T-helper 9 cell (primary cell): ENCODE measurements at places on chromosomes 4 and X.

- DNase-seq = no peak
These were observed 72.2 kb downstream of the FAM184B start for GRCh38 chr4:17708992-17709762.

GRCh38 chr4:152074573-152074972, 313.8 kb upstream of the GATB start:
- no peak for DNase-seq

- no peak for DNase-seq
These were observed 411.1 kb downstream of the TRIML1 start for GRCh38 chr4:188550296-188550695.

DNA sequence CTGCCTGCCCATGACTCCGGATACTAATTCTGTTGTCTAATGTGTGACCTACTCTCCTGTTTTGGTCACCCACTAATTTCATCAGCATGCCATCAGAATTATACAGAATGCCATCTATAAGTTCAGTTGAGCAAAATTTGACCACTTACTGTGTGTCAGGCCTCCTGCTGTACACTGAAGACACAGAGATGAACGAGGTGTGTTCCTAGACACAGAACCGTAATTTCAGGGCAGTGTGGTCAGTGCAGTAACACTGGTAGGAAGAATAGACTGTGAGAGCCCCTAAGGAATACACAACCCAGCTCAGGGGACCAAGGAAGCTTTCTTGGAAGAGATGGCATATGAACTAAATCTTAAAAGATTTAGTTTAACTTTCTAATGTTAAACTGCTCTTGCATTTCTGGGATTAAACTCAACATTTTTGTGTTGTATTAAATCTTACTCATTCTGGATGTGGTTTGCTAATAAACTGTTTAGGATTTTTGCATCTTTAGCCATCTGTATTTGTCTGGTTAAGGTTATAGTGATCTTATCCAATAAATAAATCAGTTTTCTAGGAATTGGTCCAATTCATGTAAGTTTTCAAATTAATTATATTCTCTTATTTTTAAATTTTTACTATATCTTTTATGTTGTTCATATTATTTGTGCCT, 34.3 kb downstream of the KANTR start:
- DNase-seq = no peak

DNA sequence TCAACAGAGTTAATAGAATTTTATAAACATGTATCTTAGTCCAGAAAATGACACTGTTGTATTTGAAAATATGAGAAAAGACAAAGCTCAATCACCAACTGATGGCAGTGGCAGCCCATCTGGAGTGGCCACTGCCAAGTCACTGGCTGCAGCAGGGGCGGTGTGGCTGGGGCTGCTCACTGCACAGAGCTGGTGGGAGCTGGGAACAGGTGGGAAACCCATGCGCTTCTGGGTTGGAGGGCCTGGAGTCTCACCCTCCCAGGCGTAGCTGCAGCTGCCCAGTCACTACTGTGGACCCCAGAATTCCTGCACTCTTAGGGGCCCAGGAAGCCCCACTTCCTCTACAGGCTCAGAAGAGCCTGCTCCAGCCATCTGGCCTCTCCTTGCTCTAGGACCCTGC, 251.8 kb upstream of the NDST4 start:
- DNase-seq = no peak

DNA sequence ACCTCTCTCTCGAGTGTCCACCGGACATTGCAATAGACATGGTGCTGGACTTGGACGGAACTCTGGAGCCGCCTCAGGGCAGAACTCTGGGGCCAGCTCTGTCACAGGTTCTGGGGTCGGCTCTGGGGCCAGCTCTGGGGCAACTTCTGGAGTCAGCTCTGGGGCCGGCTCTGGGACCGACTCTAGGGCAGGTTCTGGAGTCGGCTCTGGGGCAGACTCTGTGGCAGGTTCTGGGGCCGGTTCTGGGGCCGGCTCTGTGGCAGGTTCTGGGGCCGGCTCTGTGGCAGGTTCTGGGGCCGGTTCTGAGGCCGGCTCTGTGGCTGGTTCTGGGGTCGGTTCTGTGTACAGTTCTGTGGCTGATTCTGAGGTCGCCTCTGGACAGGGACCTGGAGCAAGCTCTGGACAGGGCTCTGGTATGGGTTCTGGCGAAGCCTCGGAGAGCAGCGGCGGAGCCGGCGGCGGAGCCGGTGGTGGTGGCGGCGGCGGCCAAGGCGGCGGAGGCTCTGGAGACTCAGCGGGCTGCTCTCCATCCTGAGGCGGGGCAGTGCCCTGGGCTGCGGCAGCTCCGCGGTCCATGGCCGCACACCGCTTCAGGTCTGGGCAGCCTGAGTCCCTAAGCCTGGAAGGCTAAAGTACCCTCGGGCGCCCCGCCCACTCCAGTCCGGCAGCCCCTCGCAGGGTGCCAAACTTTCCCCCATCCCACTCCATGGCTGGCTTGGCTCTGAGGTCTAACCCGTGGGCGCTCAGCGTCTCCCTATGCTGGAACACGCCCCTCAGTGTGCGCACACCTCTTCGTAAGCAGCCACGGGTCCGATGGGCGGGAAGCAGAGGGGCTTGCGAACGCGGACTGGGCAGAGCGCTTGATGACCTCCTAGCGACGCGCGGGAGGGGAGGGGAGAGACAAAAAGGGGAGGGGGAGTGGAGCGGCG, at the start of gene DGKK:
Gene DGKK (minus strand): TSS at position 723 of the 929 bp plus-strand sequence. CDS start 147 bp downstream, at position 576.
- DNase-seq = no peak

- no peak for DNase-seq
These were observed 76.8 kb downstream of the FAM114A1 start for GRCh38 chr4:38944440-38944839.

- no peak for DNase-seq
These were observed 856.6 kb downstream of the CENPC start for GRCh38 chr4:66688674-66689073.

GRCh38 chrX:1883772-1884171, 268.9 kb downstream of the ASMT start:
- no peak for DNase-seq

DNA sequence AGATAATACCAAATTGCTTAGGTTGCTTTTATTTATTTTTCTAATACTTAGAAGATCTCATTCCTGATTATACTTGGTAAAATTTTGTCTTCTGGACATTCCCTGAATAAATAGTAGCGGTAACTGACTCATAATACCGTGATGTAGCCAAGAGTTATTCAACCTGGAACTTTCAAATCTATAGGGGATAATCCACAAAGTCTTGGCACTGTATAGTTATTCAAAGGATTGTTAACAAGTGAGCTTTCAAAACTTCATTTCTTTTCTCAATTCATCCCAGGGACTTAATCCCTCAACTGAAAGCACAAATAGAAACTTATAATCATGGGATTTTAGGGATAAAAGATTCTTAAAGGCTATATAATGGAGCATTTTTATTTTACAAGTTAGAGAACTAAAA, 1383.3 kb downstream of the FAM133A start:
- DNase-seq = no peak

- no peak for DNase-seq
These were observed 213.2 kb upstream of the RPS6KA3 start for GRCh38 chrX:20479896-20480295.

- DNase-seq = no peak
These were observed 1047.4 kb upstream of the PABPC4L start for GRCh38 chr4:135249024-135249423.

- no peak for DNase-seq
These were observed 104.1 kb upstream of the SCOC start for GRCh38 chr4:140269369-140269768.

DNA sequence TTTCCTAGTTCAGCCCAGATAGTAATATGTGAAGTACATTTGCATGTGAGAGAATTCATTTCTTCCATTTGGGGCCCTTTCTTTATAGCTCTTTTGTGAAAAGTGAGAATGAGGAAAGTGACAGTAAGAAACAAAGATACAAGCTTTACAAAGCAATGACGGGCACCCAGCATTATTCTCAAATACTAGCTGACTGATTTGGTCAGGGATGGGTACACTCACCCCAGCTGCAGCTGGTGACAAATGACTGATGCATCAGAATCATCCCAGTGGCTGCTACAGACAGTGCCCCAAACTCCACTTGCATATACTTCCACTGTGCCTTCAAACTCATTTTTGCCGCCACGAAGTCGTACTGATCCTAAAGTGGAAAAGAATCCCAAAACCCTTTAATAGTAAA, 14.8 kb downstream of the PRSS12 start:
- DNase-seq = no peak

DNA sequence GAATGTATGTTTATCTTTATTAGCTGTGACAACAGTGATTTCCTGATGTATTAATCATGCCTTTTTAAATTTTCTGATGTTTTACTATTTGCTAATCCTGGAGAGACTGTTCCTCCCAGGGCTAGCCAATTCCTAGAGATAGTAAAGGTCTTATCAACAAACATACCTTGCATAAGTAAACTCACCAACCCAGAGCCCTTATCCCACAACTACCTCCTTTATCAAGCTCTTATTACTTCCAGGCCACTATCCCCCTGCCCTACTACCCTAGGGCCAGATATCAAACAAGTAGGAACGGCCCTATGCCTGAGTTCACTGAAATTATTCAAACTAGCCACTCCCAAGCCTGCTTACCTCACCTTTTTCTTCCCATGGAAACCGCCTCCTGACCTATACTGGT, 58.2 kb upstream of the NPNT start:
- no peak for DNase-seq

DNA sequence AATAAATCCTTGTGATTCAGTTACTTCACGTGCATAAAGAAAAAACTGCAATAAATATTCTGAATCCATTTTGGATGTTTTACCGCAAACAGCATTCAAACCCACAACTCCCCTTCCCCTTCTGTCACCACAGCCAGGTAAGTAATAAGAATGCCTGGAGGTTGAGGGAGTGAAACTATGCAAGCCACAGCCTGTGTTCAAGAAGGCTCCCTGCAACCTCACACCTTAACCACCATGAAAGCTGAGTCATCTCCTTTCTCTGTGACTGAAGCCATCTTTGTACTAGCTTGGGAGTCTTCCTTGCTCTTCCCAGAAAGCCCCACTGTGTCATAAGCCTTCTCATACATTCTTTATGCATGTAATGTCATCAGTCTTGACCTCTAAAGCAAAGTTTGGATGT, 297.0 kb upstream of the PUDP start:
- DNase-seq = no peak

GRCh38 chr4:107863850-107864371, 39.2 kb downstream of the SGMS2 start:
- no peak for DNase-seq

DNA sequence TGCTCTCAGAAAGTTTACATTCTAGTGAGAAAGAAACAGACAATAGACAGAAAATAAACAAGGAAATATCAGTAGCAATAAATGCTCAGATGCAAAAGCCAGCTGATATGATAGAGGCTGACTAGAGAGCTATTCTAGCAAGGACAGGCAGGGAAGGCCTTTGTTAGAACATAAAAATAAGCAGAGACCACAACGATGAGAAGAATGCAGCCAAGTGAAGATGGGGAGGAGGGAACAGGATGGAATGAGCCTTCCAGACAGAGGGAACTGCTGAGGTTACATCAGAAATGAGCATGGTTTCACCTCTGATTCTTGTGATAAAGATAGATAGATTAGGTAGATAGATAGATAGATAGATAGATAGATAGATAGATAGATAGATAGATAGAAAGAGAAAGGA, 7.6 kb upstream of the SOWAHB start:
- no peak for DNase-seq

DNA sequence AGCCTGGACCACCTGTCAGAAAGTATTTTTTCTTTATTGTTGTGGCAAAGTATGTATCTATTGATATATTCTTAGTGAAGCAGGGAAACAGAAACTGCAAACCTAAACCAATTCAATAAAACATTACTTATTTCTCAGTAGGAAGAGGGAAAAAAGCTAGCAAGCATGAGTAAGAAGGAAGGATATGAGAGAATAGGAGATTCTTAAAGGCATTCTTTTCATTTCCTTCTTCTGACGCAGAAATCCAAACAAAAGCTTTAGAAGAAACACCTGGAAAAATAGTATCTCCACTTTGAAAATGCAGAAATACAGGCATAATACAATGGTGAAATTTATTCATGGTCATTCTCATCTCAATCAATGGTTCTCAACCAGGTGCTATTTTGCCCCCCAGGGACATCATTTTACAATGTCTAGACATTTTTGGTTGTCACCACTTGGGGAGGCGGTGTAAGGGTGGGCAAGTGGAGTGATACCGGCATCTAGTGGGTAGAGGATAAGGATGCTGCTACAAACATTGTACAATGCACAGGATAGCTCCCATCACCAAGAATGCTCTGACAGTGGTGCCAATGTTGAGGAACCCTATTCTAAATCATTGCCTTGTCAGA, 21.7 kb upstream of the ATXN3L start:
- DNase-seq = no peak

DNA sequence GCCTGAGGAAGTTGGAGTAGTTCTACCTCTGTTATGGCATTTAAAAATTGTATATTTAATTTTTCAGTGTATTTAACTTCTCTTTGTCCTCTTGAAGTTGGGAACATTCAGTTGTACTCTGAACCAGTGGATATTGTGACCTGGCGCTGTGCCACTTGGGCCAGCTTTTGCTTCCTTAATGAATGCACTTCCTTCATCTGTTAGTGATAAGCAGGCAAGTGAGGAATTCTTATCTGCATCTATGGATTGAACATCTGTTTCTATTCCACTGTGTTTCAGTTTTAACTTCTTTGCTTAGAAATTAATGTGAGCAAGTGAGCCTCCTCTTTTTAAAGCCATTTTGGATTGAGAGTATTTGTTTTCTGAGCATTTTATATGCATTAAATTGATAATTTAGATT, 128.3 kb downstream of the UCHL1 start:
- DNase-seq = no peak

GRCh38 chr4:121988950-121989349, 37.1 kb upstream of the TRPC3 start:
- no peak for DNase-seq
